Left ventricle myocardium inferior (tissue), 1 donor: ENCODE measurements at places on chromosomes 3 and 15. TPM values are rescaled to one million over a fixed set of nuclear protein-coding genes. Genes with fewer than 3 reads are reported as not detected.

GRCh38 chr15:45087513-45087912 is 26.5 kb downstream of the DUOX2 start:
- H3K4me3 ChIP-seq, result no peak overlapping the region
- H3K36me3 ChIP-seq, result no peaks in the 10 kb centered on the region
- no peak for DNase-seq
- no peak overlapping the region for H3K27ac ChIP-seq
- peaks cover 4% of the 10 kb centered on the region for H3K4me1 ChIP-seq

DNA sequence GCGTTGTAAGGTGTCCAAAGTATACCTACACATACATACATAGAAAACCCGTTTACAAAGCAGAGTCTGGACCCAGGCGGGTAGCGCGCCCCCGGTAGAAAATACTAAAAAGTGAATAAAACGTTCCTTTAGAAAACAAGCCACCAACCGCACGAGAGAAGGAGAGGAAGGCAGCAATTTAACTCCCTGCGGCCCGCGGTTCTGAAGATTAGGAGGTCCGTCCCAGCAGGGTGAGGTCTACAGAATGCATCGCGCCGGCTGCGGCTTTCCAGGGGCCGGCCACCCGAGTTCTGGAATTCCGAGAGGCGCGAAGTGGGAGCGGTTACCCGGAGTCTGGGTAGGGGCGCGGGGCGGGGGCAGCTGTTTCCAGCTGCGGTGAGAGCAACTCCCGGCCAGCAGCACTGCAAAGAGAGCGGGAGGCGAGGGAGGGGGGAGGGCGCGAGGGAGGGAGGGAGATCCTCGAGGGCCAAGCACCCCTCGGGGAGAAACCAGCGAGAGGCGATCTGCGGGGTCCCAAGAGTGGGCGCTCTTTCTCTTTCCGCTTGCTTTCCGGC is 318.6 kb downstream of the FGF12 start:
- peaks cover 56% of the 10 kb centered on the region for H3K4me1 ChIP-seq
- H3K36me3 ChIP-seq, result no peaks in the 10 kb centered on the region
- H3K4me3 ChIP-seq, result peak overlapping the region; percentile 71
- H3K27ac ChIP-seq, result peak overlapping the region; percentile 84
- peaks cover 8% of the 10 kb centered on the region for H3K27me3 ChIP-seq

DNA sequence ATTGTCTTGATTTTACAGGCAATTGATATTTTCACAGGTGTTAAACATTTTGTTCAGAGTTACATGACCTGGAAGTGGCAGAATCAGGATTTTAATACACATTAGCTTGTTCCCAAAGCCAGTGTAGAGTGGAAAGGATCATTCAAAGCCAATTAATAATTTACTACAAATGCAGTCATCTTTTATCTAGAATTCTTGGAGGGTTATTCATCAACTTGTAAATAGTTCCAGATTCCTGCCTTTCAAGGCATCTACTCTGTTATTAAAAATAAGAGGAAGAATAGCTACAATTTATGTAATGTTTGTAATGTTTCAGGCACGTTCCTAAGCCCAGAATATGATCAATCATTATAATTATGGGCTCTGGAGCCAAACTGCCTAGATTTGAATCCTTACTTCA is 358.5 kb downstream of the ZNF385D start:
- H3K36me3 ChIP-seq, result no peaks in the 10 kb centered on the region
- H3K27me3 ChIP-seq, result no peaks in the 10 kb centered on the region
- no peaks in the 10 kb centered on the region for H3K4me1 ChIP-seq
- no peak overlapping the region for H3K4me3 ChIP-seq

DNA sequence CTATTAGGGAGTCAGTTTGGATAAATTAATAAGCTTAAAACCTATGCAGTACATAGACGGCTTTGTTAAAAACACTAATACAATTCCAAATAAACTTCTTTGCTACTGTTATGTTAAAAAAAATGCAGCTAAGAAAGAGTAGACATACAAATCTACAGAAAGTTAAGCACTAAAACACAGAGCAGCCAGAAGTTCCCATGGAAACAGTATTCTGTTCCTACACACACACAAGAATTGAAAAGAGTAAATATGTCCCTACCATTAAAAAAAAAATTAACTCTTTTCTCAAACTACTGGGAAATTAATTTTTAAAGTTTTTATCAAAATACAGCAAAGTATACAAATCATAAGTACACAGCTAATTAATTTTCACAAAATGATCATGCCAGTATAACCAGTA is 71.6 kb downstream of the CLASP2 start:
- DNase-seq, result no peak
- no peak overlapping the region for H3K4me3 ChIP-seq
- no peaks in the 10 kb centered on the region for H3K27me3 ChIP-seq
- H3K27ac ChIP-seq, result no peak overlapping the region
- peaks cover 4% of the 10 kb centered on the region for H3K36me3 ChIP-seq
- peaks cover 44% of the 10 kb centered on the region for H3K4me1 ChIP-seq

GRCh38 chr3:27426926-27427325 is 57.3 kb downstream of the SLC4A7 start:
- H3K4me3 ChIP-seq, result no peak overlapping the region
- no peak overlapping the region for H3K27ac ChIP-seq
- no peaks in the 10 kb centered on the region for H3K27me3 ChIP-seq
- H3K4me1 ChIP-seq, result peaks cover 6% of the 10 kb centered on the region

ALS2CL gene
- total RNA-seq, result 33.7 TPM

UTS2B gene
- 0.47 TPM for total RNA-seq
